T-cell (primary cell): ENCODE measurements at places on chromosomes 7 and 10. TPM values are rescaled to one million over a fixed set of nuclear protein-coding genes. Genes with fewer than 3 reads are reported as not detected.

DNA sequence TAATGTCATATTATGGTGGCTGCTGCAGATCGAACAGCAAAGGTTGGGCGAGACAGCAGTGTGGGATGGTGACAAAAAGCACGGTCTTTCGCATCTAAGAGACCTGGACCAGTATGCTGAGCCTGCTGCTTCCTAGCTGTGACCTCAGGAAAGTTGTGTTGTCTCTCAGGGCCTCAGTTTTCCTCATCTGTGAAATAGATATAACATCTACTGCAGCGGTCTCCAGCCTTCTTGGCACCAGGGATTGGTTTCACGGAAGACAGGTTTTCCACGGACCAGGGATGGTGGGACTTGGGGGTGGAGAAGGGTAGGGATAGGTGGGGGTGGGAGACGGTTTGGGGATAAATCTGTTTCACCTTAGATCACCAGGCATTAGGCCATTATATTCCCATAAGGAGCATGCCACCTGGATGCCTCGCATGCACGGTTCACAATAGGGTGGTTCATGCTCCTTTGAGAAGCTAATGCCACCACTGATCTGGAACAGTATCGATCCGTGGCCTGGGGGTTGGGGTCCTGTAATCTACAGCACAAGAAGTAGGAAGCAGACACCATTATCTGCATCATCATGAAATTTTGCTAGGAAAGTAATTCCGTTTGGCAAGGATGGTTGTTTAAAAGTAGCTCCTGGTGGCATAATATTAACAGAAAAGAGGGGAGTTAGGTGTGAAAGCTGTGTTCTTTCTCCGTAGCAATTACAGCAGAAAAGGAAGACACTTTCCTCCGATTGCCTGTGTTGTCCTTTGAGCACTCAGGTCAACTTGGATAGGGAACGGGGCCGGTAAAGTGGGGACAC lies 10.8 kb downstream of the KLF6 start:
- H3K27me3 ChIP-seq, result no peaks in the 10 kb centered on the region
- peaks cover 45% of the 10 kb centered on the region for H3K4me1 ChIP-seq
- no peak for DNase-seq
- no peak overlapping the region for H3K4me3 ChIP-seq

DNA sequence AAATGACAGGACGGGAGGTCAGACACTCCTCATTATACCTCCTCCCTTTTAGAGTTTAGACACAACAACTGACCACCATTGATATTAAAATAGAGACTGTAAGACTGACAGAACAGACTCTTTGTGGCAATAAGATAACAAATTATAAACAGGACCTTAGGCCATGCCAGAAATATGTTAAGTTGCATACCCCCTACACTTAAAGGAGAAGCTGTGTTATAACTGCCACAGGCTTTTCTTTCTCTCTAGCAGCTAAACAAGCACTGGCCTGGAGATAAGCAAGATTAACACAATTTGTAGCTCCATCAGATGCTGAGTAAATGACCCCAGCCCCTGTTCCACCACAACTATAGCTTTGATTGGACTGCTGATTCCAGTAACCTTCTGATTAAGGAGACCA lies 10.5 kb upstream of the UNC5B start:
- no peak overlapping the region for H3K27ac ChIP-seq
- H3K4me3 ChIP-seq, result no peak overlapping the region
- no peaks in the 10 kb centered on the region for H3K36me3 ChIP-seq
- H3K4me1 ChIP-seq, result no peaks in the 10 kb centered on the region
- H3K27me3 ChIP-seq, result no peaks in the 10 kb centered on the region

GRCh38 chr10:126387931-126388911 lies at the start of gene ADAM12:
TSS of gene ADAM12 (minus strand) at chr10:126388477. CDS start at chr10:126388145, 332 bp downstream.
- H3K27ac ChIP-seq, result no peak within 1 kb of the TSS
- no peak for DNase-seq

DNA sequence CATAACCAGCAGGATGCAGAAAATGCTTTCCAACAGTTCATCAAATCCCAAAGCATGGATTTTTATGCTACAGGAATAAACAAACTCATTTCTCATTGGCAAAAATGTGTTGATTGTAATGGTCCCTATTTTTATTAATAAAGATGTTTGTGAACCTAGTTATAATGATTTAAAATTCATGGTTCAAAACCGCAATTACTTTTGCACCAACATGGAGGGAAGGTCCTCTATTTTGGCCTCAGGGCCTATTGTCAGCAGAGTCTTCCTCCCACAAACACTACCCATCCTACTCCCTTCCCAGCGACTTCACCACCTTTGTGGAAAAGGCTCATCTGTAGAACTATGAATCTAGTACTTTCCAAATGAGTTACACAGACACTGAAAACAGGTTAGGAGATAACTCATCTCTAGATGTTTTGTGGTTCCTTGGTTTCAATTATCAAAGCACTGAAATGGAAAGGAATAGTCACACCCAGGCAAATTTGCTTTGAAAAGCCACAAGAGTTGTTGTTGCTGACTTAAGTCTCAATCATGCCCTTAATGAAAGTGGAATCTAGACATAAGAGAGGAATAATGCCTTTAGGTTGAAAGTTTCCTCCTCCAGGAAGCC lies 59.4 kb upstream of the FRMD4A start:
- no peaks in the 10 kb centered on the region for H3K27me3 ChIP-seq
- H3K4me1 ChIP-seq, result peaks cover 9% of the 10 kb centered on the region
- no peaks in the 10 kb centered on the region for H3K36me3 ChIP-seq

GRCh38 chr10:101558204-101558603 lies 29.9 kb downstream of the POLL start:
- H3K27me3 ChIP-seq, result peaks cover 19% of the 10 kb centered on the region
- peaks cover 6% of the 10 kb centered on the region for H3K36me3 ChIP-seq
- H3K4me3 ChIP-seq, result no peak overlapping the region

GRCh38 chr7:84813376-84813775 lies 373.5 kb downstream of the SEMA3D start:
- no peak for DNase-seq
- no peak overlapping the region for H3K4me3 ChIP-seq
- no peak overlapping the region for H3K27ac ChIP-seq
- H3K4me1 ChIP-seq, result no peaks in the 10 kb centered on the region

DNA sequence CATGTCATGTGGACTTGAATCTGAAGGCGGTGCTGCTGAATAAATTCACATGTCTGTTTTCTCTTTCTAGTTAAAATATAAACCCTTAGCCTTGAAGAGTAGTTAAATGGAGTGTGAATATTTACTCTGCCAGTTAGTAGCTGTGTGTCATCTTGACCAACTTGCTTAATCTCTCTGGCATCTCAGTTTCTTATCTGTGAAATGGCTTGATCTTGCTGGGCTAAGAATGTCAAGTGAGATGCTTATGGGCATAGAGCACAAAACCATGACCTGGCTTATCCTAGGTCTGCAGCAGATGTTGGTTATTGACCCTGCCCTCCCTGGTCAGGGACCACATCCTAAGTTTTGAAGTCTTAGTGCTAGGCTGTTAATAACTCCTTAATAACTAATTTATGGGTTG lies 16.6 kb downstream of the ARID5B start:
- peaks cover 13% of the 10 kb centered on the region for H3K4me1 ChIP-seq
- no peak overlapping the region for H3K27ac ChIP-seq
- DNase-seq, result no peak
- H3K4me3 ChIP-seq, result no peak overlapping the region

- no peak overlapping the region for H3K27ac ChIP-seq
- no peaks in the 10 kb centered on the region for H3K36me3 ChIP-seq
- no peak for DNase-seq
- no peak overlapping the region for H3K4me3 ChIP-seq
- H3K4me1 ChIP-seq, result no peaks in the 10 kb centered on the region
Measured at GRCh38 chr10:117462816-117463544, 79.6 kb upstream of the EMX2 start.

DNA sequence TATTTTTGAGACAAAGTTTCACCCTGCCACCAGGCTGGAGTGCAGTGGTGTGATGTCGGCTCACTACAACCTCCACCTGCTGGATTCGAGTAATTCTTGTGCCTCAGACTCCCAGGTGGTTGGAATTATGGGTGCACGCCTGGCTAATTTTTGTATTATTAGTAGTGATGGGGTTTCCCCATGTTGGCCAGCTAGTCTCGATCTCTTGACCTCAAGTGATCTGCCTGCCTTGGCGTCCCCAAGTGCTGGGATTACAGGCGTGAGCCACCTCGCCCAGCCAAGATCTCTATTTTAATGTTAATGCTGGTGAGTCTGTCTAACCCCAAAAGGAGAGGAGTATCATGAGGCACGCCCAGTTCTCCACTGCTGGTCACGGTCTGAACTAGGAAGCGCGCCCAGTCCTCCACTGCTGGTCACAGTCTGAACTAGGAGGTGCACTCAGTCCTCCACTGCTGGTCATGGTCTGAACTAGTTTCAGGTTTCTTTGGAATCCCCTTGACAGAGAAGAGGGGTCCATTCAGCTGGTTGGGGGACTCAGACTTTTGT lies 5.6 kb upstream of the LRRC27 start:
- DNase-seq, result no peak
- H3K4me3 ChIP-seq, result no peak overlapping the region
- H3K36me3 ChIP-seq, result no peaks in the 10 kb centered on the region
- H3K27me3 ChIP-seq, result no peaks in the 10 kb centered on the region
- no peak overlapping the region for H3K27ac ChIP-seq

GRCh38 chr10:125120053-125120710 lies 40.2 kb downstream of the CTBP2 start:
- no peak overlapping the region for H3K4me3 ChIP-seq
- H3K27me3 ChIP-seq, result peaks cover 17% of the 10 kb centered on the region
- peaks cover 3% of the 10 kb centered on the region for H3K4me1 ChIP-seq
- DNase-seq, result no peak
- no peak overlapping the region for H3K27ac ChIP-seq

DNA sequence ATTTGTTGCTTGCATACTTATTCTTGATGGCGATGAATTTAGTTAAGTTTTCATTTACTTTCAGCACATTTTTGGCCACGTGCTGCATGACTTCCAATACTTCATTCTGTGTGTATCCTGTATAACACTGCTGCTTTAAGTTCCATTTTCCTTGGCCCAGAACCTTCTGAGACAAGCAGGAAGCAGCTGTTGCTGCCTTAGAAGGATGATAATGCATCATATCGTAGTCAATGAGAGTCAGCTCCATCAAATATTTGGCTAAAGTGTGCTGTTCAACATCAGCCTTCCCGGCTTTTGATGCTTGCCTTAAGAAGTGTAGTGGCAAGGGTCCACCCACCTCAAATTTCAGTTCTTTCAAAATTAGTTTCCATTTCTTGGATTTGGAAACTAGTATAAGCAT lies 59.2 kb upstream of the GLCCI1 start:
- no peak overlapping the region for H3K4me3 ChIP-seq
- H3K36me3 ChIP-seq, result no peaks in the 10 kb centered on the region
- H3K27me3 ChIP-seq, result no peaks in the 10 kb centered on the region
- DNase-seq, result no peak
- no peak overlapping the region for H3K27ac ChIP-seq

DNA sequence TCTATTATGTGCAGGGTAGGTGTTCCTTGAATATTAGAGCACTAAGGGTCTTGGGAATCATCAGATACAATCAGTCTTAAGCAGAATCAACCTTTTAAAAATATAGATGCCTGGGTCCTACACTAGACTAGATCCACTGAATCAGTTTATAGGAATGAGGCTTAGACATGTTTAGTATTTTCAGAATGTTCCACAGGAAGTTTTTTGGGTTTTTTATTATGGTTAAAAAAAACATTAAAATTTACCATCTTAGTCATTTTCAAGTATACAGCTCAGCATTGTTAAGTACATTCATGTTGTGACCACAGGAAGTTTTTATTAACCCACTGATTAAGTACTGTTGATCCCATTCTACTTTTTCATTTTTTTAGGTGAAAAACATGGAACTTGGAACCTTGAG lies 135.7 kb downstream of the LCOR start:
- no peaks in the 10 kb centered on the region for H3K36me3 ChIP-seq
- H3K27me3 ChIP-seq, result no peaks in the 10 kb centered on the region
- no peak overlapping the region for H3K4me3 ChIP-seq
- no peaks in the 10 kb centered on the region for H3K4me1 ChIP-seq

GRCh38 chr10:117996709-117997108 lies 50.0 kb downstream of the RAB11FIP2 start:
- H3K27ac ChIP-seq, result no peak overlapping the region
- H3K36me3 ChIP-seq, result no peaks in the 10 kb centered on the region
- no peak overlapping the region for H3K4me3 ChIP-seq
- H3K27me3 ChIP-seq, result no peaks in the 10 kb centered on the region

DNA sequence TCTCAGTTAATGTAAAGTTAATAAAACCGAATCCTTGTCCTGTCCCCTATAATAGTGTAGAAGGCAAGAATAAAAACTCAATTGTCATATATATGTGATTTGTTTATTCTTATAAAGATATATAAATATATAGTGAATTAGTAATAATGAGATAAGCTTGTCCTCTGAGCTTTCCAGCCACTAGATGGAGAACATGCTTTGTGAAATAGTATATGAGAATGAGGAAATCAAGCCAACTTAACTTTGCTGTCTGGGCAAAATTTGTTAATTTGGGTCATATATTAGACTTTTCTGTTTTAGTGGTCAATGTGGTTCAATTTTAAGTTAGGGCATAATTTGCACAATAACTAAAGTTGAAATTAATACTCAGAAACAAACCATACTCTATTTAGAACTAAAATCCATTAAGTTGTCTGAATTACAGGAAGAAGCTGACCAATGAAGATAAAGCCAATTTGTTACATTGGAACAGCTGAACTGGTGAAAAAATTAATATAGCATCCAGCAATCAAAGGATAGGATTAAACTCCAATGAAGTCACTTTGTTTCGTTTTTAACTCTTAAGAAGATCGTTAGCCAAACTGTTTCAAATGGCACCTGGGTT lies 595.0 kb downstream of the ARL4A start:
- no peak overlapping the region for H3K27ac ChIP-seq
- no peak overlapping the region for H3K4me3 ChIP-seq
- DNase-seq, result no peak
- H3K4me1 ChIP-seq, result no peaks in the 10 kb centered on the region

- H3K4me1 ChIP-seq, result no peaks in the 10 kb centered on the region
- peaks cover 15% of the 10 kb centered on the region for H3K27me3 ChIP-seq
- no peaks in the 10 kb centered on the region for H3K36me3 ChIP-seq
- no peak for DNase-seq
- H3K27ac ChIP-seq, result no peak overlapping the region
Measured at GRCh38 chr7:75789361-75789924, 17.4 kb upstream of the CCL26 start.

GRCh38 chr7:35869810-35870209 lies 69.0 kb downstream of the SEPTIN7 start:
- no peaks in the 10 kb centered on the region for H3K4me1 ChIP-seq
- H3K36me3 ChIP-seq, result peaks cover 43% of the 10 kb centered on the region
- H3K27ac ChIP-seq, result no peak overlapping the region
- no peak for DNase-seq

The FRA10AC1 gene
- 17.2 TPM for total RNA-seq

The RBM48 gene
- total RNA-seq, result 35.5 TPM

The ZSWIM8 gene
- 69.0 TPM for total RNA-seq

The CTBP2 gene
- 1.1 TPM for total RNA-seq

The NUTM2B gene
- 2.5 TPM for total RNA-seq

The ELFN1 gene
- total RNA-seq, result not detected

The OR2A1 gene
- total RNA-seq, result not detected

The TMEM236 gene
- total RNA-seq, result 0.03 TPM

The FAM20C gene
- total RNA-seq, result 2.0 TPM

The GOLGA7B gene
- total RNA-seq, result 11.5 TPM

The VWDE gene
- total RNA-seq, result 4.1 TPM
